Stimulated activated CD4-positive, alpha-beta T cell treated with anti-CD3 and anti-CD28 coated beads, Interleukin-2, amount 100 ng/mL, for 4 hours (primary cell): ENCODE measurements at places on chromosomes 6 and 20.

DNA sequence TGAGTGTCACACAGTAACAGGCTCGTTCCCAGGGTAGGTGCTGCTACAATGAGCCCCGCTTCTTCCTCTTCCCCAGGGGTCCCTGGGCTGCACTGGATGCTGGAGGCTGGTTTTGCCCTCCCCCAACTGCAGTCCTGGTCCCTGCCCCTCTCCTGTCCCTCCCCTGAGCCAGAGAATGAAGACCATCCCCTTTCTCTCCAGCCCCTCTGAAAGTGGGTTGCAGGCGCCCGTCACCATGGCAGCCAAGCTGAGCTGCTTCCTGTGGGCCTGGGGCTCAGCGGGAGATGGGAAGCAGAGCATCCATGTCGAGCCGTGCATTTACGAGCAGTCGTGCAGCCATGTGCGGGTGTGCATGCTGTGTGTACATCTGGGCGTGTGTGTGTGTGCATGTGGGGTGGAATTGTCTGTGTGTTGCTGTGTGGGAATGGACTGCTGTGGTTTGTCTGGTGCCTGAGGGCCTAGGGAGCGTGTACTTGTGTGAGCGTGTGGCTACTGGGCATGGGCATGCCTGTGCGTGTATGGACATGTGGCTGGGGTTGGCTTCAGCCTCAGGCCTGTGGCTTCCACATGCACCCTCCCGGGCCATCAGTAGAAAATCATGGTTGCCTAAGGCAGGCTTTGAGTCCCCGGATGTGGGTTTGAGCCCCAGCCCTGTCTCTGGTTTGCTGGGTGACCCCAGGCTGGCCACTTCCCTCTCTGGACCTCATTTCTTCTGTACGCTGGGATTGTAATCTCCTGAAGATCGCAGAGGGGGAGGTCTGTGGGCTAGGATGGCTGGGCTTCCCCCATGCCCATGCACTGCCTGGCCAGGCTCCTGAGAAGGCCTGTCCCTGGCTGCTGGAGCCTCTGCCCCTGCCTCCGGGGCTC, 48.8 kb downstream of the SRC start:
- DNase-seq, result no peak

GRCh38 chr20:21681922-21682318, 23.5 kb upstream of the PAX1 start:
- DNase-seq, result no peak

- no peak for DNase-seq
Measured at GRCh38 chr6:127458222-127458621, 967 bp downstream of the KIAA0408 start.

GRCh38 chr6:89116702-89117101, 1.2 kb downstream of the SRSF12 start:
- no peak for DNase-seq

GRCh38 chr6:83962582-83962981, 71.0 kb upstream of the MRAP2 start:
- no peak for DNase-seq
